ENCODE measurements at places on chromosomes 4 and X. TPM values are rescaled to one million over a fixed set of nuclear protein-coding genes. Genes with fewer than 3 reads are reported as not detected.

TCEAL7 gene
- 17.5 TPM for total RNA-seq

TMPRSS11F gene
- not detected for total RNA-seq

F8A1 gene
- 6.0 TPM for total RNA-seq

DNA sequence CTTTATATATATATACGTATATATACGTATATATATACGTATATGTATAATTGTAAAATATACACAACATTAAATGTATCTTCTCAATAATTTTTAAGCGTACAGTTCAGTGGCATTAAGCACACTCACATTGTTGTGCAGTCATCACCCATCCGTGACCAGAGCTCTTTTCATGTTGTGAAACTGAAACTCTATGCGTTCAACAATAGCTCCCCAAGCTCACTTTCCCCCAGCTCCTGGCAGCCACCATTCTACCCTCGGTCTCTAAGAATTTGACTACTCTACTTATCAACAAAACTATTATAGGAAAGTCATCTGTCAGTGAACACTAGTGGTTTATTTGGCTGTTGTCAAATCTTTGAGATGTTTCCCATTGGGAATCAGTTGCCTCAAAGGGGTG is 621.8 kb upstream of the GALNT7 start:
- DNase-seq = no peak

PDLIM3 gene
- not detected for total RNA-seq

CFI gene
- total RNA-seq = not detected

DNA sequence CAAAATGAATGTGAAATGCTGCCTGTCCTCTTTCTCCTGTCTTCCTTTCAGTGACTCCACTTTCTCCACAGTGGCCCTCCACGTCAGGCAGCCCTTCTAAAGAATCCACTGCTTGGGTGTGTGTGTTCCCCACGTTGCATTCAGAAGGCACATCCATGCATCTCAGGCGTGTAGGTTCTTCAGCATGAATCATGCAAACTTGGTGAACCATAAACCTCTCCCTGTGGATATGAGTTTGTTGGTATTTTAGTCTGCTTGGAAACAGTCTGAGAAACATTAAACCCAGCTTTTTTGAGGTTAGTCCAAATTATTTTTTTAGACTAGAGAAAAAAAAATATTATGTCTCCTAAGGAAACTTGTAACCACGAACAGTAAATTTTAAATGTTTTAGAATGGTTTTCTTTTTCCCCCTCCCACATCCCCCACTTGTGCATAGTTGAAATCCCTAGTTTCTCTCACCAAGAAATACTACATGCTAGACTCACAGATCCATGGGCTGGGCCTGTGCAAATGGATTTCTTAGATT is 251.6 kb downstream of the CBR4 start:
- peak; percentile 89 for DNase-seq

CT45A1 gene
- total RNA-seq = not detected
